ENCODE measurements at places on chromosomes 3 and 15.

DNA sequence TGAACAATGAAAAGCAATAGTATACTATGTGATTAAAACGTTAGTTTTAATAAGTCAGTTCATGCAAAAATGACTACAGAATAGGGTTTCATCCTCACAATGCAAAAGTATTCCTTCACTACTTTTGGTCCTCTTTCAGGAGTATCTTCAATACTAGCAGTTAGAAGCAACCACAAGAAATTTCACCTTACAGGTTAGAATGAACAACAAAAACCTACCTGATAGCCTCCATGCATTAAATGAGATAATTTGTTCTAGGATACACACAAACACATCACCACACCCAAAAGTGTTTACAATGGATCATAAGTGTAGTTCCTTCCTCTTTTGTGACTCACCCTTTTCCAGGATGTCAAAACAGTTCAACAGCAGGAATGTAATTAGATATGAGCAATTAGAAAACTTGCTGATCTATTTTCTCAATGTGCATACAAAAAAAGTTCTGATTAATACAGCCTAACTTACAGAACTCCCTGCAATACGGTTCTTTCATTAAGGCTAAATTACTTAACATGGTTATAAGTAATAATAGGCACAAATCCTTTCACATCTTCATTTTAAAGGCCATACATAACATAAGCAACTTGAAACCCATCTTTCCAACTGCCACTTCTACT, 21.6 kb downstream of the UACA start:
- DNase-seq: no peak

- DNase-seq: no peak
Observed at GRCh38 chr3:102378216-102378615, 56.6 kb upstream of the ZPLD1 start.

DNA sequence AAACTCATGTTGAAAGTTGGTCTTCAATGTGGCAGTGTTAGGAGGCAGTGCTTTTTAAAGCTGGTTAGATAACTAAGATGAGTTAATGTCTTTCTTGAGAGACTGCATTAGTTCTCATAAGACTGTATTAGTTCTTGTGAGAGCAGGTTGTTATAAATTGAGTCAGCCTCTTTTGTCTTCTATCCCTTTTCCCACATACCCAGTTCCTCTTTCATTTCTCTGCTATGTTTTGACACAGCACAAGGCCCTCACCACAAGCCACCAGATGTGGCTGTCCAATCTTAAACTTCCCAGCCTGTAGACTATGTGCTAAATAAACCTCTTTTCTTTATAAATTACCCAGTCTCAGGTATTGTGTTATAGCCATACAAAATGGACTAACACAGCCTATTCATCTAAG, 94.6 kb upstream of the SNTN start:
- DNase-seq: no peak

- no peak for DNase-seq
Observed at GRCh38 chr15:72272997-72273352, 621 bp upstream of the PARP6 start.

DNA sequence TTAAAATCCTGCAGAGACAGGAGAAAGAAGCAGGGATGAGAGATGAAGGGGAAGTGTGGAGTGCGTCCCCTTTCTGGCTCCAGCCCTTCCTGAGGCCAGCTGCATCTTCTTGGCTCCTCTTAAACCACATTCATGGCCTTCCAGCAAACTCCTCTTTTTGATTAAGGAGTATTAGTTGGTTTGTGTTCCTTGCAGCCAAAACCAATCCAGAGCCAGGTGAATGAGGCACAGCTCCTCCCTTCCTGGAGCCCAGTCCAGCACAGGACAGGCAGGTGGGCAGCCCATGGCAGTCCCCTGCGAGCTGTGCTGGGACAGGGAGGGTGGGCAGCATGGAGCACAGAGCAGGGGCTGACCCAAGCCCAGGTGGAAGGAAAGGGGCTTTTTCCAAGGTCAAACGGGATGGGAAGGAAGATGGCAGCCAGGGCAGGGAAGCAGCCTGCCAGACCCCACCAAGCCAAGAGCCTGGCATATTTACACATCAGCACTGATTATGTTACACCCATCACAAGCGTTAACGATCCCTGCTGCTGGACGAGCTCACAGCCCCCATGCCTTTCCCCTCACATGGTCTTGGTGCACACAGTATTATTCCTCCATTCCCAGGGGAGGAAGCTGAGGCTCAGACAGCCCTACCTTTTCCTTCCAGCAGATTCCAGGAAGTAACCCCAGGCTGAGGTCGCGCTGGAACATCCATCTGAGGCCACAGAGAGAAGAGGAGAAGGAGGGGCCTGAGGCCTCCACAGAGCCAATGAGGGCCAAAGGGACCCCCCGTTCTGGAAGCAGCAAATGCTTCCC, 175.6 kb downstream of the SMAD6 start:
- no peak for DNase-seq

DNA sequence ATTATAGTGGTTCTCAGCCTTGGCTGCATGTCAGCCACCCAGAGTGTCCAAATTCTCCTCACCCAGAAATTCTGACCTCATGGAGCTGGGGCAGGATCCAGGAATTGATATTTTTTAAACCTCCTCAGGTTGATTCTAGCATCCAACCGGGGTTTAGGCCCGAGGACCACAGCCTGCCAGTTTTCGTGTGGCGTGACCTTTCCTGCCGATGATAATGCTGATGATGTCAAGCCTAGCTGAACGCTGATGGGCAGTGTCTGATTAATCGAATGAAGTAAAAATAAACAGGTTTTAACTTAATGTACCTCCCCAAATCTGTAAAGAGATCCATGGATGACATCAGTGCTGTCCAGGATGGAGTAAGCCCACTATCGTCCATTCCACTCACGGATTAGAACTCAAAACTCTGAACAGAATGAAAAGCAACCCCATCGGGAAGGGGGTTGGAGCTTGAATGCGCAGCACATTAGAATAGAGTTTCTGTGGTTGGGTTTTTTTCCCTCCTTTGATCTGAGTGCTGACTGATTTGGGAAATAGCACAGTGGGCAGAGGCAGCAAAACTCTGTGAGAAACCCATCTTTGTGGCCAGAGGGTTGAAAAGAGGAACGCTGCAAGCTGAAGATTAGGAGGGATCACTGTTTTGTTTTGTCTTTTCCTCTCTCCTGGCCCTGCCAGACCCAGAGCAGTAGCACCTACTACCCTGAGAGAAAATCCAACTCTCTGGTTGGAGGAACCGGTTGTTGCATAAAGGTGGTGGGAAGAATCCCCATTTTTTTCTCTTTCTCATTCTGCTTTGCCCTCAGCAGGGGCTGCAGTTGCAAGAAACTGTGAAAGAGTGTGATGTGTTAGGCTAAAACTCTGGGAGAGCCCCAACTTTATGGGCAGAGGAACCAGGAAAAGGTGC, 153.9 kb downstream of the APBA2 start:
- no peak for DNase-seq

GRCh38 chr3:4693620-4694019, 200.5 kb downstream of the ITPR1 start:
- DNase-seq: no peak

GRCh38 chr15:67358812-67359211, 104.2 kb downstream of the IQCH start:
- DNase-seq: no peak

- no peak for DNase-seq
Observed at GRCh38 chr15:28096670-28097431, 2.3 kb downstream of the OCA2 start.

DNA sequence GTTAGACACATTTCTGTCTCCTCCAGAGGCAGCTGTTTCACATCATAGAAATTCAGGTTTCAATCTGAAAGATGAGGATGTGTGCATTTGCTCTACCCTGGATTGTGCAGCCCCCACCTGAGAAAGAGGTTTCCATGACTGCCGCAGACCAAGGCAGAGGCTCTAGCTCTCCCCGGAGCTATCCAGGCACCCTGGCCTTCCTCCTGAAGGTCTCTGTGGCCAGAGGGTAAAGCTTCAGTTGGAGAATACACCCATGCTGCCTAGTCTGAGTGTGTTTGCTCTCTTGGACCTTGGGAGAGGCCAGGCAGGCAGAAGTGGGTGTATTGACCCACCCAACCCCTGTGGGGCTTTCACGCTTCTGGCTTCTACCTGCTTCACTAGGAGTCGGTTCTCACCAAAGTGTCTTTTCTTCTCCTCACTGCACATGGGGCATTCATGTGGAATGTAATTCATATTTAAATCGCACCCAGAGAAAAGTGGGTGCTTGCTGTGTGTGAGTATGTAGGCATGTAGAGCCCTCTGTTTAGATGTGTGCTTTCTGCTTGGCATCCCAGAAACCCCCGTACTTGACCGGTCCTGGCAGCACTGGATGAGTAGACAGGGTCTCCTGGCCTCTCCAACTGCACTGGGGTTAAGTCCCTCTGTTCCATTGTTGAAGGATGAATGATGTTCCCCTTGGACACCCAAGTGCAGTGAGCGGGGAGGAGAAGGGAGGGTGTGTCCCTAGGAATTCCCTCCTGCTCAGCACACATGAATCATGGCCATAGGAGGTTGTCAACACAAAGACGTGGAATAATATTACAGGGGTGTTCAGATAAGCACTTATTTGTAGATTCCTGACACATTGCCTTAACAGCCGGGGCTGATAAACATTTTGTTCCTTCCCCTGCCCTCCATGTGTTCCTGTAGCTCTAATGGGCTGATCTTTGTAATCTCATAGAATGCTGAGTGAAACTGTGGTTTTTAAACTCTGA, 20.3 kb upstream of the RAB6B start:
- DNase-seq: no peak

- DNase-seq: no peak
Observed at GRCh38 chr3:13455644-13456043, 24.5 kb upstream of the HDAC11 start.

DNA sequence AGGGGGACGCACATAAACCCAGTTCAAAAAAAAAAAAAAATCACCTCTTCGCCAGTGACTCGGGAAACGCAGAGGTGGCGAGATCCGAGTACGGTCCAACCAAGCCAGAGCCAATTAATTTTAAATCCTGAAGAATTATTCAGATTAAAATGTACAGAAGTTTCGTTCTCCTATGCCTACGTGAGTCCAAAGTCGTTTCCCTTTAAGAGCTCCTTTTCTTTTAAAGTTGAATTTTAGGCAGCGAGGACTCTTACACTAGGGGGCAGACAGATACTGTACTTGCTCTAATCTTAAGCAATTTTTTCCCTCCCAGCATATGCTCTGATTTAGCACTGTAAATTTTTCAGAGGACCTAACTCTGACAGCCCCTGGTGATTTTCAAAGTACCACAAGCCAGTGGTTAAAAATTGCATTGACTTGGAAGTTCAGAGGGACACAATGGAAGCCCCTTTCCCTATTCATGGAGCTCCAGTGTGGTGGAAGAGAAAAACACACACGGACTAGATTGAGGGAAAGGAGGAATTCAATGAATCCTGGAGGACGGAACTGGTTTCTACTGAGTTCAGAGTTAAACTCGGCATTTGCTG, 3.3 kb upstream of the NR2F2 start:
- peak; percentile 86 for DNase-seq

- no peak for DNase-seq
Observed at GRCh38 chr3:192042116-192042515, 581.2 kb downstream of the PYDC2 start.

- no peak for DNase-seq
Observed at GRCh38 chr15:41967506-41968206, 4.7 kb downstream of the EHD4 start.

- no peak for DNase-seq
Observed at GRCh38 chr15:95840004-95840403, 490.5 kb upstream of the NR2F2 start.

- no peak for DNase-seq
Observed at GRCh38 chr15:94509259-94509658, 277.9 kb downstream of the MCTP2 start.

DNA sequence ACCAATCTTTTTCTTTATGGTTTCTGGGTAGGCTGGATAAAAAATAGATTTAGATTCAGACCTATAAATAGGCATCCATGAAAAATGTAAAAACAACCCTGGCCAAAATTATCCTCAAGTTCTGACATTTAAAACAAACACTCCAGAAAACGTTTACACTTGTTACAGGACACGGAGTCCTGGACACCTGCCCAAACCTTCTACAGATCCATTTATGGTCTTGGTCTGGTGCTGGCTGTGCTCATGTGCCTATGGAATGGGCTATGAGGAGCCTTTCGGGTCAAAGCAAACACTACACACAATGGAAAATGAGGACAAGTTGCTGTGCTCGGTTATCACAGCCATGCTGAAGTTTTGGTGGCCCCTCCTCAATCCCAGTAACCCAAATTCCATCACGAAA, 108.1 kb downstream of the PDZRN3 start:
- DNase-seq: no peak

DNA sequence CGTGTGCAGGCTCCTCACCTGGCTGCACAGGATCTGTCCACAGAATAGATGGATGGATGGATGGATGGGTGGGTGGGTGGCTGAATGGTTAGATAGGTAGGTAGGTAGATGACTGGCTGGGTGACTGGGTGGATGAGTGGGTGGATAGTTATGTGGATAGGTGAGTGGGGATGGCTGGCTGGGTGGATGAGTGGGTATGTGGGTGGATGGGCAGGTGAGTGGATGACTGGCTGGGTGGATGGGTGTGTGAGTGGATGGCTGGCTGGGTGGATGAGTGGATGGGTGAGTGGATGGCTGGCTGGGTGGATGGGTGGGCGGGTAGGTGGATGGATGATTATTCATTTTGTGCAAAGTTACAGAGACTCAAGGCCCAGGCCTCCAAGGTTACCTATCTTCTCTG, 172.9 kb upstream of the CTDSPL start:
- no peak for DNase-seq

DNA sequence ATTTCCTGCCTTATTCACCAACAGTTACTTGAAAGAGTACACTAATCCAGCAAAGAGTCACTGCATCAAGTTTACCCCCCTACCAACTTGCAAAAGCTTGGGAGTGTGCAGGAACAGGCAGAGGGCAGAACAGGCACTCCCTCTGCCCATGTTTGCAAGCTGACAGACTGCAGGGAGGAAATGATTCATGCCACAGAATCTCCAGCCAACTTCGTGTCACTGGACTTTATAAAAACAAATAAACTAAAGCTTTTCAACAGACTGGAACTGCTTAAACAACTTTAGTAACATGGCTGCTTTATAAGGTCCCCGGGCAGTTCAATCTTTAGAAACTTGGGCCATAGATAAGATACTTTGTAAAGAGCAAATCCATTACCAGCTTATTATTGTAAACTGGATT, 129.5 kb downstream of the THRB start:
- DNase-seq: peak; percentile 80

GRCh38 chr3:57094575-57094974, 34.1 kb downstream of the SPATA12 start:
- no peak for DNase-seq

DNA sequence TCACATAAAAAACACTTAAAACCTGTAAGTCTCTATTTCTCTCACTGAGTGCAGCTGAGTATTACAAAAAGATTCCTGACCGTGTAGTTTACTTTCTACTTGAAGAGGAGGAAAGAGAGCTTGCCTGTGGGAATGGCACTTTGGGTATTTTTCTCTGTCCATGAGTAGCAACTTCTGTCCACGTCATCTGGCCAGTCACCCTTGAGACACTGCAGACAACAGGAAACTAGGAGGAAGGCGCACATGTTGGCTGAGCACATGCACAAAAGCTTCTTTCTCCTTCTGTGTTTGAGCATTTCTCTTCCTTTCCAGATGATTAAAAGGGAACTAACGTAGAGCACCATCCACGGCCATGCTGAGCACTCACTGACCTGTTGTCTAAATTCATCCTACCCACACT, 19.7 kb downstream of the STARD5 start:
- no peak for DNase-seq

All from glomerular endothelial cell (primary cell).